Thymus (tissue), 14 donors: ENCODE measurements at places on chromosomes 7 and 10. TPM values are rescaled to one million over a fixed set of nuclear protein-coding genes. Genes with fewer than 3 reads are reported as not detected.

DNA sequence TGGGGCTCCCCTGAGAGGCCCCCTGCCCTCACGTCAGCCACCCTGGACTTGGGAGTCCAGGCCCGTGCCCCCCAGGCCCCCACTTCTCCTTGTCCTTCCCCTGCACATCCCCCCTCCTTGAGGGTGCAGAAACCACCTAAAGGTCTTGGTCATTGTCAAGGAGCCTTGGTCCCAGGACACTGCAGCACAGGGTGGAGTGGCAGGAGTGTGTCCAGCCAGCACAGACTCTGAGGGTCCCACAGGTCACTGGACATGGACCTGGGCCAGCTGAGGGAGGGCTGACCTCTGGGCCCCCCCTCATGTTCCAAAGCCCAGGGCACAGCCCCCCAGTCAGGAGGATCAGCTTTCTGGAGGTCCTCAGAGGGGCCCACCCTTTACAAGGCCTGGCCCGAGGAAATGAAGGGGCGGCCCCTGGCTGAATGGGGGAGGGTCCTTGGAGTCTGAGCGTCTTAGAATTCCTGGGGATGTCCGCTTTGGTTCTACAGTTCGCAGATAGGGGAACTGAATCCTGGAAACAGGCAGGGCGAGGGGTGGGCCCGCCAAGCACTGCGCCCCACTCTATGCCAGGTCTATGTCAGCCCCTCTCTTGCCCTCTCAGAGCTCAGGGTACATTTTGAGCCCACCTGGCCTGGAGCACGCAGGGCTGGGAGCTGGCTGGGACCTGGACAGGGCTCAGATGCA, 54.0 kb downstream of the PWWP2B start:
- H3K4me3 ChIP-seq = no peak overlapping the region
- no peaks in the 10 kb centered on the region for H3K36me3 ChIP-seq
- H3K4me1 ChIP-seq = peaks cover 58% of the 10 kb centered on the region
- DNase-seq = no peak
- no peaks in the 10 kb centered on the region for H3K27me3 ChIP-seq

DNA sequence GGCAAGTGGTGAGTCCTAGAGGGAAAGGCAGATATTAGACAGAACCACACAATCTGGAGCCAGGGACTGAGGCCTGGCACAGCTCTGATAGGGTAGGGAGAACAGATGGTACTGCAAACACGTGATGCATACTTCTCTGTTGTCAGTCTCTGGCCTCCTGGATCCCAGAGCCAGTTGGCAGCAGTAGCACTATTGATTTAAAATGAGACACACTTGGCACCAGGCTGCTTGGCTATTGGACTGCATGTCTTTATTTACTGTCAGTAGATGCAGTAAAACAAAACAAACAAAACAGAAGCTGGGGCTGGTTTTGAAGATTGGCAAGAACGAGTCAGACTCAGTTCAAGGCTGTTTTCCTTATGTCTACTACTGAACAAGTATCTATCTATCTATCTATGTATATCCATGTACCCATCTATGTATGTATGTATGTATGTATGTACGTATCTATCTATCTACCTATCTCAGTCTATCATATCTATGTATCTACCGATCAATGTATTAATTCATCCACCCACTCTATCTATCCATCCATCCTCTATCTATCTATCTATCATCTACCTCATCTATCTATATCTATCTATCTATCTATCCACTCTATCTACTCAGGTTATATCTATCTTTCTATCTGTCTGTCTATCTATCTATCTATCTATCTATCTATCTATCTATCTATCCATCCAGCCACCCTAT, 23.4 kb upstream of the MGAM2 start:
- no peak for DNase-seq
- H3K27ac ChIP-seq = no peak overlapping the region
- no peaks in the 10 kb centered on the region for H3K4me1 ChIP-seq
- H3K4me3 ChIP-seq = no peak overlapping the region
- no peaks in the 10 kb centered on the region for H3K36me3 ChIP-seq

GRCh38 chr10:22992075-22992474, 64.2 kb downstream of the ARMC3 start:
- H3K27me3 ChIP-seq = peaks cover 2% of the 10 kb centered on the region
- H3K27ac ChIP-seq = no peak overlapping the region
- no peaks in the 10 kb centered on the region for H3K4me1 ChIP-seq
- H3K4me3 ChIP-seq = no peak overlapping the region

- H3K27me3 ChIP-seq = no peaks in the 10 kb centered on the region
- peaks cover 3% of the 10 kb centered on the region for H3K36me3 ChIP-seq
- no peak overlapping the region for H3K4me3 ChIP-seq
- H3K27ac ChIP-seq = no peak overlapping the region
- DNase-seq = no peak
Observed at GRCh38 chr10:124592101-124592500, 130.5 kb downstream of the LHPP start.

DNA sequence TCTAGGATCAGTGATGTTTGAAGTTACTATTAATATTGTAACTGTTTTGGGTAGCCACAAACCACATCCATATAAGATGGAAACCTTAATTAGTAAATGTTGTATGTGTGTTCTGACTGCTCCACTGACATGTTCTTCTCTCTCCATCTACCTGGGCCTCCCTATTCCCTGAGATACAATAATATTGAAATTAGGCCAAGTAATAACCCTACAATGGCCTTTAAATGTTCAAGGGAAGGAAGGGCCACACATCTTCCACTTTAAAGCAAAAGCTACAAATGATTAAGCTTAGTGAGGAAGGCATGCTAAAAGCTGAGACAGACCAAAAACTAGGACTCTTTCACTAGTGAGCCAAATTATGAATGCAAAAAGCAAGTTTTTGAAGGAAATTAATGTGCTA, 176.4 kb upstream of the ANK3 start:
- H3K27me3 ChIP-seq = no peaks in the 10 kb centered on the region
- H3K4me1 ChIP-seq = no peaks in the 10 kb centered on the region
- no peak overlapping the region for H3K27ac ChIP-seq
- H3K4me3 ChIP-seq = no peak overlapping the region

DNA sequence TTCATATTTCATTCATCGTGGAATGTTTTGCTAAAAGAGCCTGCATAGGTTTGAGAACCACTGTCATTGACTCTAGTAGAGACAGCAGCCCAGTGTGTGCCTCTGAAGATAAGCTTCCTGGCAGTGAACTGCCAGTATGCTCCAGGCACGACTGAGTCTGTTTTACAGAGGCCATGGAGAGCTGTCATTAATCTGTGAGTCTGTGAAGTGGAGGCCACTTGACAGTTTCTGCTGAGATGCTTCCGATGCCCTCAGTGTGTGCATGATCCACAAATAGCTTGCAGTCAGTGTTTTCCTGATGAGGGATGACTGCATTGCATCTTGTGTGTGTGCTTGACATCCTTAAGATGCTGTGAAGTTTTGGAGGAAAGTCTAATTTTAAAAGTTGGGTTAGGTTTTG, 162.2 kb downstream of the PFKFB3 start:
- no peak overlapping the region for H3K27ac ChIP-seq
- DNase-seq = no peak
- H3K36me3 ChIP-seq = no peaks in the 10 kb centered on the region
- no peaks in the 10 kb centered on the region for H3K27me3 ChIP-seq
- no peaks in the 10 kb centered on the region for H3K4me1 ChIP-seq
- no peak overlapping the region for H3K4me3 ChIP-seq

DNA sequence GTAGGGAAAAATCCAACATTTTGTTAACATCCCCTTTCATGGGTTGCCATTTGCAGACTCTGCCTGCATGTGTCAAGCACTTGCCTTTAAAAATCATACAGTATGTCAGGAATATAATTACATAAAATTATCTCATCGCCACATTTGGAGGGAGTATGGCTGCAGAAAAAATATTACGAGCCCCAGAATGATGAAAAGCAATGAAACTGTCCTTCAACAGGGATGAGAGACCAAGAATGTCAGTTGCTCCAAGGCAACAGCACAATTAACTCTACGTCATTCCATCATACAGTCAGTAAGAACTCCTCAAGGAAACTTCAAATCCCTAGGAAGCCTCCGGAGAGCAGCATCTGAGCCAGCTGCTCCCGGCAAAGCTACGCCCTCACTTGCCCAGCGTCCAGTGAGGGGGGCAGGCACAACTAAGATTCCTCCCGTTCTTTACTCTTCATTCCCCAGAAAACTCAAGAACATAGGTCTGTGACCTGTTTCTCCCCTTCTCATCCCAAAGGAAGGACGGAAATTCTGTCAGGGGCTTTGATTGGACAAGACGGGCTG, 132.9 kb downstream of the ANLN start:
- no peaks in the 10 kb centered on the region for H3K27me3 ChIP-seq
- H3K4me1 ChIP-seq = no peaks in the 10 kb centered on the region
- no peak overlapping the region for H3K4me3 ChIP-seq
- no peak overlapping the region for H3K27ac ChIP-seq

DNA sequence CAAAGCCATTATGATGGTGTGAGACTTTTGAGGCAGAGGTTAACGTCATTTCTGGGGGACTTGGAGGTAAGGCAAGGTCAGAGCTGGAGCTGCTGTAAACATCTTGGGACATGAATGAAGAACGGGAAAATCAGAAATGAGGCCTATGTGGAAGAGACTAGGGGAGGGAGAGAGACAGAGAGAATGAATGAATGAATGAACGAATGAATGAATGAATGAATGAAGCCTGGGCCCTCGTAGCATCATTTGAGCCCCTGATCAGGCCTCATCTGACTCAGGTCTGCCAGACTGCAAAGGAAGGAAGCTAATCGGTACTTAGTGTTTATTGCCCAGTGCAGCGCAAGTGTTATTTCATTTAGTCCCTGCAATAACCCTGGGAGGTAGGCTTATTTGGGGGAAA, 79.6 kb downstream of the SLIT1 start:
- no peak overlapping the region for H3K4me3 ChIP-seq
- peaks cover 4% of the 10 kb centered on the region for H3K36me3 ChIP-seq
- no peak for DNase-seq
- H3K4me1 ChIP-seq = peaks cover 7% of the 10 kb centered on the region

DNA sequence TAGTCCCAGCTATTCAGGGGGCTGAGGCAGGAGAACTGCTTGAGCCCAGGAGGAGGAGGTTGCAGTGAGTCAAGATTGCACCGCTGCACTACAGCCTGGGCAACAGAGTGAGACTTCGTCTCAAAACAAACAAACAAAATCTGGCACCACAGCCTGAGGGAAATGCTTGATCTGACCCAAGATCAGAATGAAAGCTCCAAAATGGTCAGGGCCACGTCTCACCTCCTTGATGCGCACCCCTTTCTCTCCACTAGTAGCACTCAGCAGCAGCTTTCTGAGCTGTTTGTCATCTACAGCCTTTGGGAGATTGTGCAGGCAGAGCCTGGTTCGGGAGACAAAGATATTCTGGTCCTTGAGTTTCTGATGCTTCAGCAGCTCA, 22.7 kb downstream of the RBM28 start:
- H3K4me3 ChIP-seq = no peak overlapping the region
- peaks cover 4% of the 10 kb centered on the region for H3K4me1 ChIP-seq
- DNase-seq = no peak

GRCh38 chr10:78686444-78687060, 382.2 kb upstream of the ZMIZ1 start:
- no peaks in the 10 kb centered on the region for H3K4me1 ChIP-seq
- H3K27ac ChIP-seq = no peak overlapping the region
- no peak for DNase-seq
- no peaks in the 10 kb centered on the region for H3K27me3 ChIP-seq
- H3K36me3 ChIP-seq = no peaks in the 10 kb centered on the region

Gene FAM241B
- total RNA-seq = 1.0 TPM

Gene RAB19
- 2.5 TPM for total RNA-seq

Gene PIP
- total RNA-seq = 0.28 TPM

Gene WEE2
- total RNA-seq = 0.05 TPM
